ENCODE measurements at places on chromosomes 12 and 14.

GRCh38 chr12:30462249-30462648 is 233.4 kb downstream of the IPO8 start:
- DNase-seq, result no peak

- no peak for DNase-seq
Observed at GRCh38 chr14:28867571-28867970, 101.0 kb downstream of the FOXG1 start.

DNA sequence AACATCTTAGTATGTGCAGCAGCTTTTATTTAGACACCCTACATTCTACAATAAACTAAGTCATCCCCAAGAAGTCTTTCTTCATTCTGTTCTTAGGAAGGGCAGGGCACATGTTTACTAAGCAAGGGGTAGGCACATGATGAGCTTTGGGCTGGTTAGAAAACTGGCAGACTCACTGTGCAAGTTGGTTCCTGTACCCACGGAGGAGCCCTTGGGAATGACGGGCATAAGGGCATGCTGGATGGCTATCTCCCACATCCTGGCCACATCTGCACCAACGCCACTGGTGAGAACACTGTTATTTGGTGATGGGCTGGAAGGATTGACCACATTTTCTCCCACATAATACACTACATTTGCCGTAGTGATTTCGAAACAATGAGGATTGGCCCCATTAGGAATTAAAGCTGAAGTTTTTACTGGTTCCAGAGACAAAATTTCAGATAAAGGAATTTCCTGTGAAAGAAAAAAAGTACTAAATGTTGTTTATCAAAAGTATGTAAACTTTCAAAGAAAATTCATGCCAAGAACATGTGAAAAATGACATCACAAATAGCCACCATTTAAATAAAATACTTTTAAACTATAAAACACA is 297.0 kb downstream of the PRKD1 start:
- DNase-seq, result no peak

DNA sequence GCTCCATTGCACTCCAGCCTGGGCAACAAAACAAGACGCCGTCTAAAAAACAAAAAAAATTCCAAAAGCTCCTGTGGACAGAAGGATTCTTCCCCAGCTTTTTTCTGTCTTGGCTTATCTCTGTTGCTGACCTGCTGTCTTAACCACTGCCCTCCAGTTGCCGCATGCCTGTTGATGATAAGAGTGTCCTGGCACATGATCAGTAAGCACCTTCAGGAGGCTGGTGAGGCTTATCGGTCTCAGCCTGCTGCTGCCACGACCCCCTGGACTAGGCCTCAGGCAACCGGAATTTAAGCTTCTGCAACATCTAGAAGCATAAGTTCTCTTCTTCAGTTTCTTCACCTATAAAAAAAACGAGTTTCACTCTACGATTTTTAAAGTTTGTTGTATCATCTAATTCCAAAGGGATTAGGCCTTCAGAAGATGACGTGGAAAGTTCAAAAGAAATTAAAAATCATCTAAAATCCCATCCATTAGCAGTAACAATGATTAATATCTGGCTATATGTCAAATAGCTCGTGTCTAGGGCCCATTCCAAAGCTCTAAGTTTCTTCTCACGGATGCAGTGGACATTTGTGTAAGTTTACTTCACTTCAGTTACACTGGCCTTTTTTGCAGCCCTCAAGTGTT is 46.4 kb downstream of the RESF1 start:
- DNase-seq, result no peak

DNA sequence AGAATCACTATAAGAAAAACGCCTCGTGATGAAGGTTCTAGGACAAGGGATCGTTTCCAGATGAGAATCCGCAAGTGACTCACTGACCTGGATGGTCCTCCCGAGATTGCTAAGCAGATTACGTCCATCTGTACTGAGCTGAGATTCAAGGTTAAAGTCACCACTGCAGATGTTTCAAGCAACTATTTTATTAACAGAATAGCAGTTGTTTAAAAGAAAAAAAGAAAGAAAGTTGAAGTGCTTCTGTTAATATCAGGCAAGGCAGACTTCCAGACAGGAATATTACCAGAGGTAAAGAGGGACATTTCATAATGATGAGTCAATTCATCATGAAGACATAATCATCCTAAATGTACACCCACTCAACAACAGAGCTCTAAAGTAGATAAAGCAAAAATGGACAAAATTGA is 17.9 kb downstream of the PXN start:
- DNase-seq, result no peak

DNA sequence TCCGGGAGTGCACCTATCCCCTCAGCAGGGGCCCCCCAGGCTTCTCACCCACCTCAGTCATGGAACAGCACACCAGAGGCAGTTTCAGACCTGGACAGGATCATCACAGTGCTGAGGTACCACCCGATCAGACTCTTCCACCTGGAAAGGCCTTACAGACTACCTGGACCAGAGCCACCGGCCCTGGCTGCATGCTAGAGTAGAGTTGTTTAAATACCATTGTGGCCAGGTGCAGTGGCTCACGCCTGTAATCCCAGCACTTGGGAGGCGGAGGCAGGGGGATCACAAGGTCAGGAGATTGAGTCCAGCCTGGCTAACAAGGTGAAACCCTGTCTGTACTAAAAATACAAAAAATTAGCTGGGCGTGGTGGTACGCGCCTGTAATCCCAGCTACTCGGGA is 61.5 kb downstream of the TSPAN11 start:
- DNase-seq, result no peak

DNA sequence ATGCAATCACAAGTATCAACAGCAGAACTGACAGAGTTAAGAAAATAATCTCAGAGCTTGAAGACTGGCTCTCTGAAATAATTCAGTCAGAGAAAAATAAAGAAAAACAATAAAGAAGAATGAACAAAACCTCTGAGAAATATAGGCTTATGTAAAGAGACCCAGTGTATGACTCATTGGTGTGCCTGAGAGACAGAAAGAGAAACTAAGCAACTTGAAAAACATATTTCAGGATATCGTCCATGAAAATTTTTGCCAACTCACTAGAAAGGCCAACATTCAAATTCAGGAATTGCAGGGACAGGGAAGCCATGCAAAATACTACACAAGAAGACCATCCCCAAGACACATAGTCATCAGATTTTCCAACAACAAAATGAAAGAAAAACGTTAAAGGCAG is 56.2 kb downstream of the APOBEC1 start:
- no peak for DNase-seq

DNA sequence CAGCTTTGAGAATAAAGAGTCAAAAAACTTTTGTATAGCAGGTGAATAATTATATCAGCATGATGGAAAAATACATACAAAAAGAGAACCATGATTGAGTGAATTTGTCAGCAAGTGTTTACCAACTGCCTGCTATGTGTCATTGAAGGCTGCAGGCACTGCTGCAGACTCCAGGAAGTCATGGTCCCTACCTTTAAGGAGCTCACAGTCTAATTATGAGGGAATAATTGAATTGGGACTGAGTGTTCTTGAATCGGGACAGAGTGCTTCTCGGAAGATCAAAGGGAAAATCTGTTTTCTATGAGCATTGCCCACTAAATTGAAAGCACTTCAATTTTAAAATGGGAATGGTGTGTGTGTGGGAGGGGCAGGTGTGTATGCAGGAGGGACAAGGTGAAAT is 9.5 kb downstream of the OR10AD1 start:
- DNase-seq, result no peak

DNA sequence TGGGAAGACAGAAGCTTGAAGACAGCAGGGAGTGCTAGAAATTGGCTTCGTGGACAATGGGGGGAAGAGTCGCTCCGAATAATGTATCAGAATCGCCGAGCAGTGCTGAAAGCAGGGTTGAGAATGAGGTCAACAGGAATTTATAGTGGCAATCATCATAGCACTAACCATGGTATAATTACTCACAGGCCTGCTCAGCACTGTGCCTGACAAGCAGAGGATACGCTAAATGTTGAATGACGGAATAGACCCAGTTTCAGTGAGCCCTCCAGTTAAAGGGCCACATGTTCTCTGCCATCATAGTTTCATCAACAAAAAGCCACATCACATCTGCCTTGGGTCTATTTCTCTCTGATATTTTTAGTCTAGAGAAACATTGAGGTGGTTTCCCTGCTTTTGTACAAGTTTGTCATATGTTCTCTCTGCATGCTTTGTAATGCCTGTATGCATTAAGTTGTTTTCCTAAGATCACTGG is 130.3 kb upstream of the EGLN3 start:
- DNase-seq, result no peak

- DNase-seq, result peak; percentile 42
Observed at GRCh38 chr12:10140001-10140400, 10.0 kb upstream of the CLEC7A start.

All from naive thymus-derived CD8-positive, alpha-beta T cell (primary cell).